ENCODE measurements at places on chromosomes 2 and 18. TPM values are rescaled to one million over a fixed set of nuclear protein-coding genes. Genes with fewer than 3 reads are reported as not detected.

The SNTG2 gene
- not detected for total RNA-seq

The GAL3ST2 gene
- total RNA-seq, result 0.58 TPM

The OSBPL1A gene
- 0.53 TPM for total RNA-seq

The SERPINB2 gene
- not detected for total RNA-seq

The RETREG2 gene
- 113 TPM for total RNA-seq

The MAL gene
- 210 TPM for total RNA-seq

The CD302 gene
- total RNA-seq, result 0.50 TPM

The CYP1B1 gene
- total RNA-seq, result 19.4 TPM

The ELOA2 gene
- total RNA-seq, result not detected

The CAB39 gene
- total RNA-seq, result 161 TPM

The ALLC gene
- total RNA-seq, result not detected

The DSG4 gene
- total RNA-seq, result not detected

The NYAP2 gene
- total RNA-seq, result not detected

The FAM161A gene
- 2.5 TPM for total RNA-seq

The COBLL1 gene
- total RNA-seq, result not detected

The E2F6 gene
- 5.9 TPM for total RNA-seq

The POTEE gene
- total RNA-seq, result 0.73 TPM

The SLC30A3 gene
- 0.45 TPM for total RNA-seq

The CCL20 gene
- total RNA-seq, result 4.7 TPM

The LYG2 gene
- total RNA-seq, result not detected

The TMEM169 gene
- total RNA-seq, result 3.5 TPM

The LBX2 gene
- total RNA-seq, result 1.8 TPM

The SOX11 gene
- total RNA-seq, result not detected

The SRBD1 gene
- total RNA-seq, result 18.9 TPM

The SPR gene
- 0.71 TPM for total RNA-seq

The NLRC4 gene
- 0.08 TPM for total RNA-seq

The FAM228B gene
- 8.4 TPM for total RNA-seq

The RNU2-63P gene
- 16.1 TPM for total RNA-seq

The FAM210A gene
- 22.4 TPM for total RNA-seq

The SLC9A4 gene
- total RNA-seq, result 0.15 TPM

Measured in activated CD4-positive, alpha-beta memory T cell treated with anti-CD3 and anti-CD28 coated beads, Interleukin-2, amount 10 ng/mL, durations not matched to agents 7 days and 5 days (primary cell).